Activated naive CD8-positive, alpha-beta T cell treated with anti-CD3 and anti-CD28 coated beads, Interleukin-2, amount 10 ng/mL, durations not matched to agents 7 days and 5 days (primary cell): ENCODE measurements at places on chromosomes 6 and 20.

DNA sequence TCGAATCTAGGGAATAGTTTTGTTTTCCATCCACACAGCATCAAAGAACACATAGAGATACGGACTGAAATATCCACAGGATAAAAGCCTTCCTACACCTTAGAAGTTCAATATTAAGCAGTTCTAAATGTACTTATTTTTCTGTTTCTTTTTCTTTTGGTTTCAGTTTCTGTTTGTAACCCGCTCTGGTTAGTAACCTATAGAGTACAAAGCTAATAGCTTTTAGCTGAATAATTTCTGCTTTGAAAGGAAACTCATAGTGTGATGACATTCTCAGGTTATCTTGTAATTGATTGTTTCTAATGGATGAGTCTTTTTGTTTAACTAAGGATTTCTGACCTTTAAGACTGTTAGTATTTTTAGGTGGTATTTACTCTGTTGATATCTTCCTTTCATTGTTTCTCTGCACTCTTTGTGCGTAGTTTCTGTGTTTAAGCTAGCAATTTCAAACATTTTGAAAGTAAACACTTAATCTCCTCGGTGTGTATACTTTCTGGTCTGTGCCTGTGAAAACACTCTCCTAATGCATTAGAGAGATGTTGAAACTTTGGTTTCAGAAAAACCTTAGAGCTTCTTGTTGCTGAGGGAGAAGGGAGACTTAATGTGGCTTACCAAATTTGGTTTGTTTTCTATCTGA is 385.5 kb downstream of the HDGFL1 start:
- no peak for DNase-seq

- DNase-seq: no peak
Measured at GRCh38 chr6:36443471-36444428, 950 bp downstream of the KCTD20 start.

GRCh38 chr6:28380381-28380780 is 19.2 kb downstream of the ZSCAN12 start:
- no peak for DNase-seq

DNA sequence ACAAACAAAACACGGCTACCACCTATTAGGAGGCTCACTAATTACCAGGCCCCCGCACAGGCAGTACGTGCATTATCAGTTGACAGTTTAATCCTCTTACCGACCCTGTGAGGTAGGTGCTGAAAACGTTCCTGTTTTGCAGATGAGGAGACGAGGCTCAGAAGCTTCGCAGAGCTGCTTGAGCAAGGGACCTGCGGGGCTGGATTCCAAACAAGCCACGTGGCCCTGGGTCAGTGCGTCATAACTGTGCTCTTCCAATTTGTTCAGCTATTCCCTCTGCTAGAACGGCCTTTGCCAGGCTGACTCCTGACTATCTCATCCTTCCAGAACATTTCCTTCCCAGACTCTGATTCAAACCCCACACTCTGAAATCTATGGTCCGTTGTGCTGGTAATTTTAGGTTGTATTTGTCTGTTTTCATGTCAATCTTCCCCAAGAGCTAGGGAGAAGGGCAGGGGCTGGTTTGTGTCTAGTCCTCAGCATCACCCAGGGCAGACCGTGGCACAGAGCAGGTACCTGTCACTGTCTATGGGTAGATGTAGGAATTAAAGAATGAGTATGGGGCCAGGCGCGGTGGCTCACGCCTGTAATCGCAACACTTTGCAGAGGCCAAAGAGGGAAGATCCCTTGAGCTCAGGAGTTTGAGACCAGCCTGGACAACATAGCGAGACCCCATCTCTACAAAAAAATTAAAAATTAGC is 28.8 kb upstream of the TLDC2 start:
- no peak for DNase-seq

DNA sequence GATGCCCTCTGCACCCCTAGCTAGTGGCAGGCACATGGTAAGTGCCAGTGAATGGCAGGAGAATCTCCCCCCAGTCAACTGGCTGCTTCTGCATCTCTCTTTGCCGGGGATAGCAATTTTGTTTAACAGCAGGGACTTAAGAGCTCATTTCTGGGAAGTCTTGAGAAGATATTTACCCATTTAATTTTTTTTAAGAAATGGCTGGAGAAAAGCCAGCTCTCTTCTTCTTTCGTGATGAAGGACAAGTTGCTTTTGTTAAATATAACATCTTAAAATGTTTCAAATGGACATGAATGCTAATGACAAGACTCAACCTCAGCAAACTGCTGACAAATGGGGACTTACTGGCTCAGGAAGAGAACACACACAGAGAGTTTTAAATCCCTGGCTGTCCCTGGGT is 55.0 kb upstream of the IYD start:
- DNase-seq: no peak

DNA sequence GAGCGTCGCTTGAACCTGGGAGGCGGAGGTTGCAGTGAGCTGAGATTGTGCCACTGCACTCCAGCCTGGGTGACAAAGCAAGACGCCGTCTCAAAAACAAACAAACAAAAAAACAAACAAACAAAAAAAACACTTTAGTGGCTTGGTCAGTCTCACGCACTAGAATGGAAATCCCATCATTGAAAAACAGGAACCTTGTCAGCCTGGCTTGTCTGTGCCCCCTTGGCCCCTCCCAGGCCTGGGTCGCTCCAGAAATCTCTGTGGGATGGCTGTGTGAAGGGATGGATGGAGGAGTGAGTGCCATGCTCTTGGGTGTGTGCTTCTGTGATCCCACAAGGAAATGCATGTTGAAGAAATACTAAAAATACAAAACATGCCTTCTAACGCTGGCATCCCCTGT is 20.9 kb upstream of the NAA20 start:
- no peak for DNase-seq

GRCh38 chr6:111464184-111464583 is 18.8 kb downstream of the REV3L start:
- no peak for DNase-seq

GRCh38 chr6:37131960-37132253 is 38.0 kb upstream of the PIM1 start:
- DNase-seq: no peak

DNA sequence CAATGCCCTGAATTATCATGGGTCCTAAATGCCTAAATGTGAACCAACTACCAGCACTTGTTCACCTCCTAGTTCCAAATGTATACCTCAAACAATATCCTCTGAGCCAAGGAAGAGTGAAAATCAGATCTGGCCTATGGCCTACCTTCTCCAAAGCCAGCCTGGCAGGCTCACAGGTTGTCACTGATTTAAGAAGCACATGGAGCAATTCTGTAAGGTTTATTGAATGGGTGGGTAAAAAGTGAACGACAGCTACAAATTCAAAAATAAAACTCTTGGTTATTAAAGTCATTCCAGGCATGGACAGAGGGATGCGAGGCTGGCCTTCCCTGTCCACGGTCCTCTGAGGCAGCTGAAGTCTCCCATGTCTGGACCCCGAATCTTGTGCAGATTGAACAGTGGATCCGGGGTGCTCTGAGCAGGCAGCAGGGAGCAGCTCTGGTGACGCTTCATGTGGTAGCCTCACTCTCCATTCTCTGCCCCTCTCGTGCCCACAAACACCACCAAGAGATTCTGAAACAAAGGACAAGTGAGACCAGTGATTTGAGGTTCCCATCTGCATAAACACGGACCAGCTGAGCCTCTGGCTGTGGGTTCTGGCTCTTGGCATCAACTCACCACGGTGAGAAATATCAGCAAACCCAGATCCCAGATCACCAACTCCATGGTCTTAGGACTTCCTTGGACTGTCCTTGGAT is 14.6 kb downstream of the SNHG17 start:
- DNase-seq: no peak

GRCh38 chr6:98014442-98015201 is 731.6 kb upstream of the MMS22L start:
- no peak for DNase-seq

GRCh38 chr6:94041945-94042709 is 622.8 kb upstream of the EPHA7 start:
- no peak for DNase-seq

- DNase-seq: no peak
Measured at GRCh38 chr20:12056839-12057238, 139.1 kb downstream of the BTBD3 start.

- DNase-seq: no peak
Measured at GRCh38 chr6:139757784-139758183, 383.3 kb upstream of the CITED2 start.

GRCh38 chr20:52031206-52031562 is 160.4 kb downstream of the ZFP64 start:
- DNase-seq: no peak

- DNase-seq: no peak
Measured at GRCh38 chr6:137780447-137781034, 86.5 kb upstream of the TNFAIP3 start.
